DND-41 (cell line): ENCODE measurements at places on chromosomes 6 and 20.

DNA sequence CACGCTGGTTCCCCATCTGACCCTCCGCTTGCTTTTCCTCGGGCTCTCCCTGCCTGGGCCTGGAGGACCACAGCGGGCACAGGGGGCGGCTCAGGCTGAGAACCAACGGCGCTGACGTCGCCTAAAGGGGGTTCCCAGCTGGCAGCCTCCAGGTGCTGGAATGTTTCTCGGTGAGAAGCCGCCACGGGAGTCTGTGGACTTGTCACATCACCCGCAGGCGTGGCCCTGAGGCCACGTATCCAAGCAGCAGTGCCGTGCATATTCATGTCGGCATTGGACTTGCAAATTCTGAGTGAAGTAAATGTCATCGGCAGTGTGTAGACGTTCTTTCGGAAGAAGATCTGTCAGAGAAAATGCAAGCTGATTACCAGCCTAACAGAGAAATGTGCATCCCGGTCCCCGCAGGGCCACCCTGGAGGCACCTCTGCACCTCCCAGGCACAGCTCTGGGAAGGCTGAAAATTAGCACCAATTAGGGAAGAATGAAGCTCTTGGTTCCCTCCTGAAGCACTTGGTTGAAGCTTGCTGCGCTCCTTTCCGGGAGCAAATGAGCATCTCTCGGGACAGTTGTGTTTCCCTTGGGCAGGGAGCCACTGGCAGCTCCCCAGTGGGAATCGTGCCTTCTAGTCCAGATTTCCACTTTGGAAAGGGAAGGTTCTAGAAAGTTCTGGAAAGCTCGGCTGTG is 24.3 kb downstream of the NTSR1 start:
- DNase-seq = no peak

GRCh38 chr6:30364591-30364990 is 19.6 kb downstream of the RPP21 start:
- DNase-seq = no peak

- no peak for DNase-seq
Observed at GRCh38 chr6:30530014-30530413, 26.3 kb downstream of the GNL1 start.

DNA sequence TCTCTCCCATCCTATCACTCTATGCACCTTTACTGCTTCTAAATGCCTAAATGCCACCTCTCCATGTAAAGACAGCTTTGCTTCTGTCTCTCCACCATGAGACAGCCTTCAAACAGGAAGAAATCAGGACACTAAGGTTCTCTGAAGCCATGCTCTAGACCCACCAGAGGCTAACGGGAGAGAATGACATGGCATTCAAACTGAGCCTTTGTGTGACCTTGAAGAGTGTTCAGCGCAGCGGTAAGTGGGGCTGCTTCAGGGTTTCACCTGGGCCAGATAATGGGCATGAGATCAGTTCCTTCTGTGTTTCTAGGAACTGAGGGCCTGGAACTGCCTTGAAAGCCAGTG is 20.1 kb downstream of the FAM50B start:
- DNase-seq = no peak

DNA sequence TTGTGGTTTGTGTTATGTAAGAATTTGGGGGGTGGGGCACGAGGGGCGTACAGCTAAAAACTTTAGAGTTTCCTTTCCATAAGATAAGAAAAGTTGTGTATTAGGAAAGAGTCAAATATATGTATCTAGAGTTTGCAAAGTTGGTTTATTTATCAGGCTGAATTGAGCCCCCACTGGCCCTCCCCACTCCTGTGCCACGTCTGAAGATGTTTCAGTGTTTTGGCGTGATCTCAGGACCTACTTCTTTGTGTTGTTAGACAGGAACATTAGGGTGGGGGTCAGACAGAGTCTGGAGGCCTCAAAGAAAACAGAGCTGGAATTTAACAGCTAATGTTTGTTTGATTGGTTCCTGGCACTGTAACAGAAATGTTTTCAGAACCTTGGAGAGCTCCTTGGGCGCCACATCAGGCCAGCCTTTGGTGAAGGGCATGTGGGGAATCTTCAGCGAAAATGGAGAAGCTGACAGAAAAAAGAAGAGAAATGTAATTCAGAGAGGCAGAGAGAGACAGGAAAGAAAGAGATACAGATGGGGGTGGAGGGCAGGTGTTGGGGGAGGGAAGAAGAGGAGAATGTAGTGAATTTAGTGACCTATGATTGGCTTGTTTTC is 674 bp downstream of the NRSN1 start:
- peak; percentile 70 for DNase-seq
